ENCODE measurements at places on chromosomes 16 and 17.

DNA sequence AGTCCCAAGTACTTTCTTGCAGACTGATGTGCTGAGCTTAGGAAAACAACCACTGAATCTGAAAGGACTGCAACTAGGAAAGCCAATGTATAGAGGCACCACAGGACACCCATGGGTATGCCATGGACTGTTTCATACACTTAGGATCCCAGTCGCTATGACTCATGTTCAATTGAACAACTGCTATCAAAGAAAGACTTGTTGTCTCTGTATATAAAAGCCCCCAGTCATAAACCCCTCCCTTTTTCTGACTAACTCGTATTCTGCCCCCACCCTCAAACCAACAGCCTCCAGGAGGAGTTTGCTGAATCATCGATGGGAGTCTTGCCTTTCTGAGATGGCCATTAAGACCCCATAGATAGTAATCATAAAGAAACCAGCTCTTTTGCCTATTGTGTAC lies 205.4 kb downstream of the ANKFN1 start:
- DNase-seq, result no peak

GRCh38 chr17:45136846-45137560 lies 1.5 kb downstream of the ACBD4 start:
- DNase-seq, result no peak

DNA sequence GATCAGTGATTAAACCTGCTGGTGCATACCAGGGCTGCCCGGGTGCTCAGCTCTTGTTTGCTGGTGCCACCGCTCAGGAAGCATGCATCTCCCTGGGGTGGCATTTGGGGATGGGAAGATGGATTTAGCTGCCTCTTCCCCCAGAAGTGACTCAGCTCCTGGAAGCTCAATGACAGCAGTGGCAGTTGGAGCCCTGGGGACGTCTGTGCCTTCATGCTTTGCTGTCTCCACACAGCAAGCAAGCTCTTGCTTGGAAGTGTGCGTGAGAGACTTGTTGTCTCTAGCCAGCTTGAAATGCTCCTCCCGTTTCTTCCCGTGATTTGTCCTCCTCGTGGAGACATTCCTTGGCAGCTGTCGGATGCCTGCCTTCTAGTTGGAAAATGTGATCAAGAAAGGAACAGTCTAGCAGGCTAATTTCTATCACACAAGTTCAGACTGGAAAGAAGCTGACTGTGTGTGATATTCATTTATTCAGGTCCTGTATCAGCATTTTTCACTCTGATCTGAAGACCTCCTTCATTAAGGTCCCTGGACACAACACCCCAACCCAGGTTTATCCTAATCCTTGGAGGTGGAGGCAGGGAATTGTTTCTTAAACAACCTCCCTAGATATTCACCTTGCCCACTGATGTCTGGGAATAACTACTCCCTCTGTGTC lies 73.0 kb downstream of the BMERB1 start:
- DNase-seq, result no peak

- no peak for DNase-seq
These were observed 56.5 kb downstream of the XPO6 start for GRCh38 chr16:28155293-28155692.

DNA sequence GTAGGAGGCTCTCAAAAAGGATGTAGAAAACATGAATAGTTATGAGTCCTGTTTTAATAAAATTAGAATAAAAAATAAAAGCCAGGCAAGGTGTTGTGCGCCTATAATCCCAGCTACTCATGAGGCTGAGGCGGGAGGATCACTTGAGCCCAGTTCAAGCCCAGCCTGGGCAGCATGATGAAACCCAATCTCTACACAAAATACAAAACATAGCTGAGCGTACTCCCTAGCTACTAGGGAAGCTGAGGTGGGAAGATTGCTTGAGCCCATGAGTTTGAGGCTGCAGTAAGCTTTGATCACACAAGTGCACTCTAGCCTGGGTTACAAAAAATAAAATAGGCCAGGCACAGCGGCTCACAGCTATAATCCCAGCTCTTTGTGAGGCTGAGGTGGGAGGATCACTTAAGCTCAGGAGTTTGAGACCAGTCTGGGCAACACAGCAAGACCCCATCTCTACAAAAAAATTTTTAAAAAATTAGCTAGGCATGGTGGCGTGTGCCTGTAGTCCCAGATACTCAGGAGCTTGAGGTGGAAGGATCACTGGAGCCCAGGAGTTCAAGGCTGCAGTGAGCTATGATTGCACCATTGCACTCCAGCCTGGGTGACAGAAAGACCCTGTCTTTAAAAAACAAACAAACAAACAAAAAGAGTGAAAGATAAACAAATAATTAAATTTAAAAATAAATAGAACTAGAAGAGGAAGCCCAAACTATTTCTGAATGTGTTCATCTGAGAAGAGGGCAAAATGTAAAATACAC lies 17.2 kb upstream of the PRM1 start:
- no peak for DNase-seq

- DNase-seq, result no peak
These were observed 65.6 kb downstream of the XYLT1 start for GRCh38 chr16:17404941-17405689.

GRCh38 chr17:78358538-78359320 lies 1.1 kb downstream of the SOCS3 start:
- DNase-seq, result no peak

DNA sequence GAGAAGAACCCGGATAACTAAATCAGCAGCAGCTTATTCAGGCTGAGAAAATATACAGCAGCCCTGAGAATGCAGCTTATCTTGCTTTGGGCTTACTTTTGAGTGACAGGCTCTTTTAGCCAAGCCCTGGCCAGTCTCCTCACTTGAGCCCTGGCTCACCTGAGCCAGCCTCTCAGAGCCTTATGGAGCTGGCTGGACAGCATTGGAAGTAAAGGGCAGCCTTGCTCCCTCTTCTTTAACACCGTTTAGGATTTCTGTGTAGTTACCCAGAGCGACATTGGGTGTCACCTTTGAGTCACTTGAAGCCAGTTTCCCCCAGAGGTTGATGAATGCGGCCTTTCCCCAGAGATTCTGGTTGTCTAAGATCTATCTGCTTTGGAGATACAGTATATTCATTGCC lies 7.7 kb upstream of the NPIPB2 start:
- peak; percentile 45 for DNase-seq

DNA sequence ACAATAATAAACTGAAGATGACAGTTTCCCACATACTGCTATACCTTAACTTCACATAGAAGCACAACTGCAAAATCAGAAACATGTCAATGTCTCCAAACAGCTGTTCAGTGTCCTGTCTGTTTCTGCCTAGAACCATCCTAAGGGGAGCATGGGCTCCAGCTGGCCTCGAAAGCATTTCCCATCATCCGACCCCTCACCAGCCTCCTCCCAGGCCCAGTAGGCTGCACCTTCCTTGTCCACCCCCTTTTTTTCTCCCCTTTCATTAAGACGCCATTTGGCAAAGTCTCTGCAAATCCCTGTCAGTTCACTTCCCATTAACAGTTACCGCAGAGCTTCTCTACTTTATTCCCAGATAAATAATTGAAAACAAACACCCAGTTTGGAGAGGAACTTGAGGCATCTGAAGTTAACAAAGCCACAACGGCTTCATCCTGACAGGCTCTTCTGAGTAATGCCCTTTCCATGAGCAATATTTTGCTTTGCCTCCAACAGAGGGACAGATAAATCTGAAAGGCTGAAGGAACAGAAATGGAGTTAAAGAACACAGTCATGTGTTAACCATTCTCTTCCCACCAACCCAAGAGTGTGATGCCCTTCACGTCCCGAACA lies 65.3 kb downstream of the SLC39A11 start:
- no peak for DNase-seq

- no peak for DNase-seq
These were observed 27.4 kb upstream of the ZNF423 start for GRCh38 chr16:49883076-49884014.

- DNase-seq, result no peak
These were observed 49.3 kb downstream of the N4BP1 start for GRCh38 chr16:48560692-48561091.

- peak; percentile 90 for DNase-seq
These were observed 18.9 kb downstream of the GNGT2 start for GRCh38 chr17:49191409-49191916.

- no peak for DNase-seq
These were observed 5.6 kb downstream of the FBRS start for GRCh38 chr16:30663820-30664219.

- peak; percentile 45 for DNase-seq
These were observed 5.5 kb upstream of the TM4SF5 start for GRCh38 chr17:4766201-4766600.

DNA sequence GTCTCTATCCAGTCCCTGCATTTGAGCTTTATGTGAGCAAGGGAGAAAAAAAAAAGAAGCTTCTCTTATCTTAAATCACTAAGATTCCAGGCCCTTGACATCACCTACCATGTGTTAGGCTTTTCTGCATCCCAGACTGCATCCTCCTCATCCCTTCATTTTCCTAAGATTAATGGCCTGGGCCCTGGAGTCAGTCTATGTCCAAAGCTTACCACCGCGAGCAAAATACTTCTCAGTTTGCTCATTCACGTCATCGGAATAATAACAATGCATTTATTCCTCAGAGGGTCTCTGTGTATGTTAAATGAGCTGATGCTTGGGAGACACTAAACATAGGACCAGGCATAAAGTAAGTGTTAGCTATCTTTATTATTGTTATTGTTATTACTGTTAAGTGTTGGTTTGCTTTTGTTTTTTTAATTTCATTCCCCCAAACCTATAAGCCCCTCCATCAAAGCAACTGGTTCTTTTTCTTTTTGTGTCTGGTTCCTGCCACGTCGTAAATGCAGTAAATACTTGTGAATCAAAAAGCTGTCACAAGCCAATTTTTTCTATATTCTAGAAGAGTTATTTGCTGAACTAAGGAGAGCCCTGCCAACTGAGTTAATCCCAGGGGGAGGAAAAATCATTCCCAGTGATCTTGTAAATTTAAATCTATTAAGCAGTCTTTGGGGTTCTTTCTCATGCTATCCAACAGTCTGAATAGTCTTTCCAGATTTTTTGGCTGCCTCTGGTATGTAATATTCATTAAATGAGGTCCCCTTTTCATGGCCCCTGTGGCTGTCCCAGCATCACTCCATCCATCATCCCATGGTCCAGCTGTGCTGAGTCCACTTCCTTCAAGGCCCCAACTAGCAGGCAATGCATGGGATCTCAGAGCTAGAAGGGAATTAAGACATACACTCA lies 46.5 kb downstream of the VAT1L start:
- no peak for DNase-seq

- DNase-seq, result peak; percentile 9
These were observed 89.5 kb downstream of the CLEC16A start for GRCh38 chr16:11033629-11034420.

GRCh38 chr16:14086477-14086876 lies 15.4 kb downstream of the MRTFB start:
- no peak for DNase-seq

DNA sequence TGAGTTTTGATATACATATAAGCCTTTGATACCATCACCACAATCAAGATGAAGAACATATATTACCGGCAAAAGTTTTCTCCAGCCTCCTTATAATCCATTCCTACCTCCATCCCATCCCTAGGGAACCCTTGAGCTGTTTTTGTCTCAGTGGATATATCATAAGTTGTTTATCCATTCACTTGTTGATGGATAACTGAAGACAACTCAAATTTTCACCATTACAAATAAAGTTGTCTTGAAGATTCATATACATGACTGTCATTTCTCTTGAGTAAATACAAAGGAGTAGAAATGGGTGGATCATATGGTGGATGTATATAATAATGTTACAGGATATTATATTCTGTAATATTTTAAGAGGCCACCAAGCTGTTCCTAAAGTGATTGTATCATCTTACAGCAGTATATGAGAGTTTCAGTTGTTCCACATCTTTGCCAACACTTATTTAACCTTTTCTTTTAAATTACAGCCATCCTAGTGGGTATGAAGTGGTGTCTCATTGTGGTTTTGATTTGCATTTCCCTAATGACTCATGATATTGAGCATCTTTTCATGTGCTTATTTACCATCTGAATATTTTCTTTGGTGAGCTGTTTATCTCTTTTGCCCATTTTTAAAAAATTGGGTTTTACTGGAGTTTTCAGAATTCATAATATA lies 17.4 kb downstream of the NF1 start:
- no peak for DNase-seq

DNA sequence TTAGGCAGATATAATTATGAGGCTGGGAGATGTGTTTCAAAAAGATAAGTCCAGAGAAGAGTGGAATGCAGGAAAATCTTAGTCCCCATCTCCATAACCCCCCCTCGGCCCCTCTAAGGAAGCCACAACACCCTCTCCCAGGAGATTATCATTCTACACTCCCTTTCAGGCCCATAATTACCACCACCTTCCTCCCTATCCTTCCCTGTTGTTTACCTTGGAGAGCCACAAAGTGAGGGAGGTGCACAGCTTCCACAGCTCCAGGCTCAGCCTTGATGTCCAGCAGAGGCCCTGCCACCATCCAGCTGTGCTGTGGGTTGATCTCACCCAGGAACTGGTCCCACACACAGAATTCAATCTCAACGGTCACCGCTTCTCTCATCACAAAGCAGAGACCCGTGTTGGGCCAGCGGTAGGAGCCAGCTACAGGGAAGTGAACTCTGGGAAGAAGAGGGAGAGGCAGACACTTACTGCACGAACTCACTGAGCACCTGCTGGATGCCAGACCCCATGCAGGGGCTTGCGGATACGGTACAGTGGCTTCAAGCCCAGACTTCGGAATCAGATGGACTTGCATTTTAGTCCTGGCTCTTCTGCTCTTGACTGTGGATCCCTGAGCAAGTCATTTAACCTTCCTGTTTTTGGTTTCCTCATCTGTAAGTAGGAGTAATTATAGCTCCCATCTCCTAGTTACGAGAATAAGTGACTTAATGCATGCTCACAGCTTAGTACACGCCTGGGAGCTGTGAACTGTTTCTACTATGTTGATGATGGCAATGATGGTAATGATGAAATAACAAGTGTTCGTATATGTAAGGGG lies 44.1 kb downstream of the MIS12 start:
- DNase-seq, result no peak

DNA sequence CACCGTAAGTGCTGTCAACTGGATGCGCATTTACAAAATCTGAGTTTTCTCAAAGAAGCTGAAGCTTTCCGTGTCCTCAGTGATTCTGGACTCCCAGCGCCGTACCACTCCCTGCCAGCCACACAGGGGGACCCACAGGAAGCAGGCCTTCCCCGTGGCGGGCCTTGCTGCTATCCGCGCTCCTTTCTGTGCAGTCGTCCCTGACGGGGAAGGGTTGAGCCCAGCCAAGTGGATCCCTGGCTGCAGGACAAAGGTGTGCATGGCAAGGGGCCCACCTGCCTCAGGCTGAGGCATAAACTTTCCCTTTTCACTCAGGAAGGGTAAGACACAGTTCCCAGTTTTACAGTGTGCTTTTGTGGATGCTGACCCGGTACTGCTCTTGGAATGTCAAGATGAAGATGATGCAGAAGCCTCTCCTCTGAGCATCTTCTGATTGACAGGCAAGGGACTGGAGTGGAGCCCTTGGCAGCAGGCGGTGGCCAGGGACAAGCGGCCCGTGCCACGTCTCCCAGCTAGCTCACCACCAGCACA lies 93.0 kb downstream of the ANKRD11 start:
- DNase-seq, result no peak

- DNase-seq, result no peak
These were observed 42.9 kb downstream of the USP10 start for GRCh38 chr16:84742641-84743092.

DNA sequence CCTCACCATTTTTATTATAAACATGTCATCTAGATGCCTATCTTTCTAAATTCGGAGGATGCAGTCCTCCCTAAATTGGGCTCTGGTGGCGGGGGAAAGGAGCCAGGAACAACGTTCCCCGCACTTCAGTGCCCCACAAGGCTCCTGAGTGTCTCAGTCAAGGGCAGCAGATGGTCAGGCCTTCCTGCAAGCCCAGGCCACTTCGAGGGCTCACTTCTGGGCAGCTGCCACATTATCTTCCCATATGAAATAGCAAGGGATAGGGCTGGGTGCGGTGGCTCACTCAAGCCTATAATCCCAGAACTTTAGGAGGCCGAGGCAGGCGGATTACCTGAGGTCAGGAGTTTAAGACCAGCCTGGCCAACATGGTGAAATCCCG lies 32.3 kb downstream of the FBXO31 start:
- DNase-seq, result no peak
